NT2/D1 (cell line): ENCODE measurements at places on chromosomes 2 and 18.

DNA sequence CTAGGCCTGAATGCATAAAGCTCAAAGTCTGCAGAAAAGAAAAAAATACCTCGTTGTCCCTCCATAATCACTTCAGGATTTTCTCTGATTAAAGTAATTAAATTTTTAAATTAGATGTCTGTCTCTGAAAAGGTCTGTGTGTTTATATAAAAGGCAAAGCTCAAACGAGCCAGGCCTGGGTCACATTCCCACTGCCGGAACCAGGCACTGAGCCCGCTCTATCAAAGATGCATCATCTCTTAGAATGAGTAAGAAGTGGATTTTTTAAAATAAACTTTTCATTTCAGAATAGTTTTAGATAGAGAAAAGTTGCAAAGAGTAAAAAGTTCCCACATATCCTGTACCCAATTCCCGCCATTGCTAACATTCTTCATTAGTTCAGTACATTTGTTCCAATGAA is 202.1 kb upstream of the KYNU start:
- DNase-seq: no peak

- DNase-seq: no peak
Measured at GRCh38 chr2:143823296-143823695, 694.1 kb downstream of the ARHGAP15 start.

DNA sequence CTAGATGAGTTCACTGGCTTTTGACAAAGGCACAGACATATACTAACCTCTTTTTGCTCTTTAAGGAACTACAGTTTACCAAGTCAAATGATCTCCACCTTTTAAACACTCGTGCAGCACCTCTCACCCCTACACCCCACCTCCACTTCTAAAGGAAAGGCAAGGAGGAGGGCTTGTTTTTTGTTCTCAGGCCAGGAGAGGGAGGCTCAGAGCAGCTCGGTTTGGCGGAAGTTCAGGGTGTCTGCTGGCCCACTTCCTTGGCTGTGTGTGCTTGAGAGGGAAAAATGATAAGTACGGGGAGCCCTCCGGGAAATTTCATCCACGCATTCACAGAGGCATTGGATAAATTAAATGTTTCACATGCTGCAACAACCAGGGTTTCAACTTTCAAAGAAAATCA is 667.9 kb downstream of the BCL11A start:
- DNase-seq: peak; percentile 8

DNA sequence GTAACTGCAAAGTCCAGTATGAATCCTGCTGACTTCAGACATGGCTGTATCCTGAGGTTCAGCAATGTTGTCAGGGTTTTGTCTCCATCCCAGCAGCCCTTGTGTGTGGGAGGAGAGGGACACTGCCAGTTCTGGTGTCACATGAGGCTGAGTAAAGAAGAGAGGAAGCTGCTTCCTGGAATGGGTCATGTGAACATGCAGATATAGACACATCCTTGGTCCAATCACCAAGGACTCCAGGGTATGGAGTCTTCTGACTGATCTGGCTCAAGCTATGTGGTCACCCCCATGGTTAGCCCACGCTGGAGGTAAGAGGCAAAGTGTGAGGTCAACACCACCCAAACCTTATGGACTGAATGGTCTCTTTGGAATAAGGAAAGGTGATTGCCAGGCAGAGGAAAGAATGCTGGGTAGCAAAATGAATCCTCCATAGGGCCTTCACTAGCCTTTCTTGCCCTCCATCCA is 134.4 kb upstream of the SLC1A4 start:
- DNase-seq: no peak

GRCh38 chr18:13797157-13797611 is 26.8 kb upstream of the MC5R start:
- no peak for DNase-seq

DNA sequence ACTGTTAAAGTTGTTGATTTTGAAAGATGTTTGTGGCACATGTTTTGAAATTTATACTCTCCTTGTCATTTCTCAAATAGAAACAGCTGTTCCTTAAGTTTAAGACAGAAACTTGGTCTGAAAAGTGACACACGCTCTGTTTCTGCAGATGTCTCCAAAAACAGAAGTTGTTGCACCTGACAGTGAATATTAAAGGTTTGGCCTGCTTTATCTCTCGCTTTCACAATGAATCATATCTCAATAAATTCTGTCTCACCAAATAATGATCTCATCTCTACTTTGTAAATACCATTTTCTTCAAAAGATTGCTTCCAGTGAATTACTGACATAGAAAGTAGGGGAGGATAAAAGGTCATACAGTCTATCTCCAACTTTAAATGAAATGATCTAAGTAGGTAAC is 294.9 kb upstream of the SYT4 start:
- DNase-seq: no peak

- no peak for DNase-seq
Measured at GRCh38 chr2:31319406-31320175, 85.6 kb downstream of the EHD3 start.

GRCh38 chr2:238947243-238947760 is 99.4 kb downstream of the TWIST2 start:
- DNase-seq: no peak
